ENCODE measurements at places on chromosomes 13 and 19. TPM values are rescaled to one million over a fixed set of nuclear protein-coding genes. Genes with fewer than 3 reads are reported as not detected.
A peak's percentile ranks its signal among the peaks of the same experiment; 100 is the strongest.

CD33 gene
- total RNA-seq = not detected

GRCh38 chr13:94683409-94683808 lies 28.9 kb downstream of the SOX21 start:
- H3K4me3 ChIP-seq = no peak overlapping the region
- no peaks in the 10 kb centered on the region for H3K4me1 ChIP-seq
- no peak for DNase-seq
- no peak overlapping the region for H3K27ac ChIP-seq

GRCh38 chr19:8513687-8514504 lies at the start of gene ZNF414:
Gene ZNF414, minus strand, starts transcription at chr19:8514167. Its CDS starts 121 bp downstream, at chr19:8514046.
- peak within 1 kb of the TSS; percentile 98 for H3K27ac ChIP-seq
- peak within 1 kb of the TSS; percentile 94 for H3K4me3 ChIP-seq
- H3K4me1 ChIP-seq = peaks cover 27% of the 10 kb centered on the region
- peak; percentile 99 for DNase-seq
- H3K36me3 ChIP-seq = peaks cover 11% of the 10 kb centered on the region

DNA sequence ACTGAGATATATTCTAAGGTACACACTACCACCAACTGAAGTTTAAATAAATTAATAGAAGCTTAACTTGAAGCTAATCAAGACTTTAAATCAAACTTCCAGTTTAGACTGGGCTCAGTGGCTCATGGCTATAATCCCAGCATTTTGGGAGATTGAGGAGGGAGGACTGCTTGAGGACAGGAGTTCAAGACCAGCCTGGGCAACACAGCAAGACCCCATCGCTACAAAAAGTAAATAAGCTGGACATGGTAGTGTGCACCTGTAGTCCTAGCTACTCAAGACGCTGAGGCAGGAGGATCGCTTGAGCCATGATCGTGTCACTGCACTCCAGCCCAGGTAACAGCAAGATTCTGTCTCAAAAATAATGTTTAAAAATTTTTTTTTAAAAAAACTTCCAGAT lies 8.6 kb downstream of the KPNA3 start:
- no peaks in the 10 kb centered on the region for H3K27me3 ChIP-seq
- H3K36me3 ChIP-seq = peaks cover 2% of the 10 kb centered on the region
- no peak overlapping the region for H3K27ac ChIP-seq
- H3K4me3 ChIP-seq = no peak overlapping the region
- H3K4me1 ChIP-seq = peaks cover 42% of the 10 kb centered on the region

DNA sequence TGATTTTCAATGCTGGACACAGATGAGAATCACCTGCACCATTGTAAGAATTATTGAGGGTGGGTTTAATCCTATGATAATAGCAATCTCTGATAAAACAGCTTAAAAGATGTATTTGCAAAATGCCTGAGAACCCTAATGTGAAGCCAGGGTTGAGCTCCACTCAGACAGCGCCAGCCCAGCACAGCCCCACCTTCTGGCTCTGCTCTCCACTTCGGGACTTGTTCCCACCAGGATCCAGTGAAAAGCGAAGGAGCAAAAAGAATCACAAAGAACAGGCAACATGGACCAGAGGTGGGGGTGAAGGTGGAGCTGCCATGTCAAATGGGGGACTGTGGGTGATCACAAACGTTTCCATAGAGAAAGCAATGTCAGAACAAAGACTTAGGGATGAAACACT lies 18.6 kb upstream of the ZNF816 start:
- H3K4me1 ChIP-seq = no peaks in the 10 kb centered on the region
- no peak overlapping the region for H3K27ac ChIP-seq
- H3K4me3 ChIP-seq = no peak overlapping the region
- no peaks in the 10 kb centered on the region for H3K27me3 ChIP-seq

DNA sequence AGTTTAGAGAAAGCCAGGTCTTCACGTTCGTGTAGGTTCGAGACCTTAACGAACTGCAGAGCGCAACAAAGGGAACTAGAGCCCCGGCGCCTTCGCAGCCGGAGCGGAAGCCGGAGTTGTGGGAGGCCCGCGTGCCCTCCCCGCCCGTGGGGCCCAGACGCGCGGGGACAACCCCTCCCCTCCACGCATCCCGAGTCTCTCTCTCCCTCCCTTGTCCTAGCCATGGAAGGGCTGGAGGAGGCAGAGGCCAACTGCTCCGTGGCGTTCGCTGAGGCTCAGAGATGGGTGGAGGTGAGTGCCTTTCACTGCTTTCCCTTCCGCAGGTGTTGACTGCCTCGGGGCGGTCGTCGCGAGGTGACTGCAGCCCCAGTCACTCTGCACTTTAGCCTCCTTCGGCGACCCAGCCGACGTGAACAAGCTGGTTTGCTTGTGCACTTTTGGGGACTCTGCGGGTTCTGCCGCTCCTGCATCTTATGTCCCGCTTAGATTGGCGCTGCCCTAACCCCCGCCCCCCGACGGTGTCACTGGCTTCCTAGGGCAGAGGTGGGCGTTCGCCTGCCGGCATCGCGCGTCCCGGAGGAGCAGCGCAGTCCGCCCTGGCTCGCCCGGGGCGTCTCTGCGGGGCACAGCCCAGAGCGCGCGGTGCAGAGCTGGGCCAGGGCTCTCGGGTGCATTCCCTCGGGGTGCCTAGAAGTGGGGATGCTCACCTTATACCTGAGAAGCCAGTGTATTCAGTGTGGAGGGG lies 478 bp downstream of the LMO7 start:
- peak overlapping the region; percentile 83 for H3K4me3 ChIP-seq
- H3K36me3 ChIP-seq = no peaks in the 10 kb centered on the region
- H3K4me1 ChIP-seq = peaks cover 12% of the 10 kb centered on the region

GRCh38 chr13:80716610-80717081 lies 375.7 kb upstream of the SPRY2 start:
- H3K27me3 ChIP-seq = no peaks in the 10 kb centered on the region
- H3K4me1 ChIP-seq = peaks cover 7% of the 10 kb centered on the region
- H3K27ac ChIP-seq = peak overlapping the region; percentile 43
- no peak for DNase-seq
